ENCODE measurements at places on chromosomes 2 and 18.

- no peak for DNase-seq
These were observed 92.3 kb downstream of the CLIP4 start for GRCh38 chr2:29207352-29208148.

GRCh38 chr2:46951290-46952064, 35.9 kb upstream of the MCFD2 start:
- no peak for DNase-seq

GRCh38 chr2:172976116-172976515, 99.5 kb upstream of the MAP3K20 start:
- DNase-seq, result no peak

DNA sequence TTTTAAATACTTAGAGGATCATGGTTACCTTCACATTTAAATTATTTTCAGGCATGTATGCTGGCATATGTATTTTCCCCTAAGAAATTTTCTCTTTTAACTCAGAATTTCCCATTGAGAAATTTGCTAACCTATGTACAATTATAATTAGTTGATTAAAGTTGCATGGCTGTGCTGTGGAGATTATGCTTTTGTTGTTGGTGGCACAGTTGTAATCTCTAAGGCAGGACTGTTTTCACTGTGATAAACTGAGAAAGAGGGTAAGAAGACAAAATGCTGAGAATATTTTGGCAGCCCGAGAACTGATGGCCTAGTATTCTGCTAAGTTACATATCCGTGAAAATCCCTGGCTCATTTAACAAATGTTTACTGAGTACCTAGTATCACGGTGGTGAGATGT, 1.4 kb downstream of the VRK2 start:
- DNase-seq, result no peak

DNA sequence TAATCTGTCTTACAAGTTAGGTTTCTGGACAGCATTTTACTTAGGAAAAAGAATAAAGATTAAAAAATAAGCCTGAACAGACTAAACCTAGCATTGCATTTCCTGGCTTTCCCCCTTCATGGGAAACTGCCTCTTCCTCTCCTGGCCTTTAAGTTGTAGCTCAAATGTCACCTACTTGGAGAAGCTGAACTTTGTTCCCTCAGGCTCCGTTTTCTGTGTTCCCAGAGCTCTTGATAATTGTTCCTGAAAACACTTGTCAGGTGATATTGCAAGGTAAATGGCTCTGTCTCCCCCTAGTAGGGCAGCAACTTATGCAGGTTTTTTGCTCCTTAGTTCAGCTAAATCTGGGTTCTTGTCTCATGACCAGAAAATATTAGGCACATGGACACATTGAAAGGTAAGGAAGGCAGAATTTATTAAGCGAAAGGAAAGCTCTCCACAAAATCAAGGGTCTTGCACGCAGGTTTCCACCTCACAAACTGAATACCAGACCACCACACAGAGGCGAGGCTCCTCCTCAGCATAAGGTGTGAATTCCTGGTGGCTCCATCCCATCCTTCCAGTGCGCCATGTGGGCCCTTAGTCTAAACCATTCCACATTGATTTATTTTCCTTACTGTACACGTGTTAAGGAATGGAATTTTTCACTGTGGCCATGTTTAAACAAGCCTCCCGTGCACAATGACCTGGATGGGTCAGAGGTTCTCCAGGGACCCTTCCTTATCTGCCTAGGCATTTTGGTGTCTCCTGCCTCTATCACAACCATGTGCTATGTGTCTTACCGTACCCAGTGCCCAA, 229.3 kb downstream of the HNMT start:
- no peak for DNase-seq

- DNase-seq, result no peak
These were observed 85.4 kb downstream of the MBD5 start for GRCh38 chr2:148106331-148106730.

DNA sequence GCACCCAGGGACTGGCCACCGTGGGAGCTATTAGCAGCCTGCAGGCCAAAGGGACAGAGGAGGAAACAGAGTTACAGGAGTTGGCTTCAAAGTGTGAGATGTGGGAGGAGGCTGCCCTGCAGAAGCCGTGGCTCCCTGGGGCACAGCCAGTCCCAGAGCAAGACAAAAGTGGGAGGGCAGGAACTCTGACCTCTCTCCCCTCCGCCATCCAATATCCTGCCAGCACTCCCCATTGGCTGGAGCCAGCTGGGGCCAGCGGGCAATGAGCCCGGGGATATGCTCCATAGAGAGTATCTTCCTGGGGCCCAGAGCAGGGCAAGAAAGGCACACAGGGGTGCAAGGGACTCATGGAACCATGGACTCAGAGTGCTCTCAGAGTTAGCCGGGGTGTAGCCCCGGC, 143.1 kb downstream of the INHBB start:
- DNase-seq, result no peak

All from HuH-7.5 (cell line).